ENCODE measurements at places on chromosomes 3 and 15. TPM values are rescaled to one million over a fixed set of nuclear protein-coding genes. Genes with fewer than 3 reads are reported as not detected.

Gene MAPK6
- 107 TPM for total RNA-seq

Gene C2CD4B
- 1.2 TPM for total RNA-seq

Gene TTC21A
- total RNA-seq = 3.2 TPM

Gene TMA7
- total RNA-seq = 114 TPM

Measured in diencephalon (tissue), 1 donor.